CD4-positive, alpha-beta T cell treated with Interleukin-1 beta for 1 hour (primary cell): ENCODE measurements at places on chromosomes 5 and 9.

DNA sequence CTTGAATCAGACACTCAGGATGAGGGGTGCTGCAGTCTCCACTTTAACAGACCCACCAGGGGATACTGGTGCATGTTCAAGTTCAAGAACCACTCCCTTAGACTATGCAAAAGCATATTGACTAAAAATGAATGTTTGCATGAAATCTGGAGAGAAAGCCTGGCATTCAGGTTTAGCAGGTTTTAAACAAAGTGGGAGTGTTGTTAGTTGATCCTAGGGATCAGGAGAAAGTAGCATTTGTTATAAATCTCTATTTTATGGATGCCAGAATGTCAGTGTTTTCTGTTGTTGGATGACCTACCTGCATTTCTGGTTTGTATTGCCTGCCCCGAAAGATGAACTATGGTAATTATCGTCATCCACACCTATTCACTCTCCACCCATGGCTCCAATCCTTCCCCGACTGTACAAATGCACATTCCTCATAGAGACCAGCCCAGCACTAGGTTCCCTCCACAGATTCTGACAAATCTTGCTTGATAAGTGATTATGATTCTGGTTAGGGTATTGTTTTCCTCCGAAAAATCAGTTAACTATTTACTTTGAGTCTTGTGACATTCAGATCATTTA lies 17.2 kb downstream of the TMEM252 start:
- DNase-seq = no peak

GRCh38 chr5:144915452-144915851 lies 744.8 kb downstream of the KCTD16 start:
- no peak for DNase-seq

DNA sequence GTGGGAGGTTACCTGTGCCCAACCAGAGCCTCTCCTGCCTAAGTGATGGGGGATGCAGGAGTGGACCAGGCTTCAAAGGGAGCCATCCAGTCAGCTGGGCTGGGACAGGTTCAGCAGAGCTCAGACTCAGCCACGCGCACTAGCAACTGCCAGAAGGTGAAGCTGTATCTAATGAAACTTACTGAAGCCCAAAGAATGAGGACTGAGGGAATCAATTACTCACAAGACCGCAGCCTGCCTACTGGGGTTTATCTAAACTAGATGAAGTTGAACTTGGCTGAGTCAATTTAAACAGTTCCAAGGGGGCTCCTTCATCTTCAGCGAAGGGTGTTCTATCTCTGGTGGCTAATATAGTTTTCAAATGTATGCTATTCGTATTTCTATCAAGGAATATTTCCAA lies 11.4 kb downstream of the HAND1 start:
- no peak for DNase-seq

DNA sequence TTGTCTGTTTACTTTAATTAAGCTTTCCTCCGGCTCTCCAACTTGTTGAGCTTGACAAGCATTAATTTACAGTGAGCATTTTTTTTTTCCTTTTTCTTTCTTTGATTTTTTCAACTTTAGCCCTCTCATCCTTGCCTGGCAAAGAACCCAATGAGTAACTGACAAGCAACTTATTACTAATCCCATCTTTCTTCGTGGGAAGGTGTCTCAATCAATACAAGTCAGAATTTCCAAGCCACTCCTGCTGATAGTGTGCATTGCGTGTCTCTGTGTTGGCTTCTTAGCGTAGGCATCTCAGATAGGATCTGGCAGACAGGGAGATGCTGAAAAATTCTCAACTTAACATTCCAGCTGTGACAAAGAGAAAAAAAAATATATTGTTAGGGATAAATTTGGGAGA lies 527.7 kb upstream of the WWC1 start:
- no peak for DNase-seq

GRCh38 chr9:132881826-132882225 lies 3.1 kb downstream of the SPACA9 start:
- no peak for DNase-seq

DNA sequence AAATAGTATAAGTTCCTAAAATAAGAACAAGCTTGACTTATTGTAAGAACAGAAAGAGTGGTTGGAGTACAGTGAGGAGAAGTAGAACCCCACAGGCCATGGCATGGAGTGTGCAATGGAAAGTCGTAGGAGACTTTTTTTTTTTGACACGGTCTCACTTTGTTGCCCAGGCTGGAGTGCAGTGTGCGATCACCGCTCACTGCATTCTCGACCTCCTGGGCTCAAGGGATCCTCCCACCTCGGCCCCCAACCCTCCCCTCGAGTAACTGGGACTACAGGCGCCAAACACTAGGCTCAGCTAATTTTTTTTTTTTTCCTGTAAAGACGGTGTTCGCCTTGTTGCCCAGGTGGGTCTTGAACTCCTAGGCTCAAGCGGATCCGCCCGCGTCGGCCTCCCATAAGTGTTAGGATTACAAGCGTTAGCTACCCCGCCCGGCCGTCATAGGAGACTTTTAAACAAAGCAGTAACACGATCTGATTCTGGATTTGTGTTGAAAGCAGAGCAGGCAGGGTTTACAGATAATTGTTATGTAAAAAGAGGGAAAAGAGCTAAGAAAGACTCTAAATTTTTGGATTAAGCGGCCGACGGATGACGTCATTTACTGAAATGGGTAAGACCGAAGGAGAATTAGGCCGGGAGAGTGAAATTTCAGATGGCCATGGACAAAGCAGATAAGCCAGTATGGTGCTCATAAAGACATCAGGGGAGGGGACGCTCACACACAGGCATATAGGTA lies 752 bp downstream of the TSTD2 start:
- DNase-seq = no peak

DNA sequence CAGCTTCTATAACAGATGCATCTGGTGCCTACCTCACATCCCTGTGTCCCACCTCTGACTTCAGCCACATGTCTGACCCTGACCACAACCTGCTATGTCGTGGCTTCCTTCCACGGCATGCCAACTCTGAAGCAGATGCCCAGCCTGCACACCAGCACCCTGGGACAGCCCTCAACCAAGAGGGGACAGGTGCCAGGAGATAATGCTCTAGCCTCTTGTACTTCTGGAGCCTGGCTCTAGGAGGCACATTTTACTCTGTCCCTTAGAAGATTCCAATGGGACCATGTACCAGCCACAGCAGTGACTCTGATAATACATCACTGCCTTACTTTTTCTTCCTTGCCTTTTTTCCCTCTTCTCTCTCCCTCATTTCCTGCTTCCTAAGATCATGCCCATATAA lies 51.4 kb downstream of the EBF1 start:
- no peak for DNase-seq
